ENCODE measurements at places on chromosomes 4 and X.
A peak's percentile ranks its signal among the peaks of the same experiment; 100 is the strongest.

- no peak for DNase-seq
These were observed 3.7 kb downstream of the ATP6AP1 start for GRCh38 chrX:154432210-154432609.

DNA sequence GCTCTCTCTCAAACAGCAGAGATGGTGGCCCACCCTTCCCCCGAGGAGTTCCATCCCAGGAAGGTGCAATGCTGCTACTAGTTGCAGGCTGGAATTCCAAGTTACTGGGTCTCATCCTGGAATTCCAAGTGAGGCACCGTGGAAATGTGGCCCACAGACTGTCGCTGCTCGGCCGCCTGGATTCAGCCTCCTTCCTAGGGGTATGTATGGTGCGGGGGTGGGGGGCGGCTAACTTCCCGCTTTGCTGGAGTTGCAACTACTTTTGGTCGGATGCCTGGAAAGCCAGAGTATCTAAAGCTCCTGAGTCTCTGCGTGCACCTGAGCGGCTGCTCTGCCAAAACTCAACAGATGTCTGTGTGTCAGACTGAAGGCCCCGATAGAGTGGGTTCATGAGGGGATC, 1146.2 kb downstream of the RPA4 start:
- no peak for DNase-seq

GRCh38 chr4:825971-826330, at the start of gene CPLX1:
TSS of gene CPLX1 (minus strand) at chr4:826129. CDS start at chr4:824522, 1,607 bp downstream.
- DNase-seq, result no peak

DNA sequence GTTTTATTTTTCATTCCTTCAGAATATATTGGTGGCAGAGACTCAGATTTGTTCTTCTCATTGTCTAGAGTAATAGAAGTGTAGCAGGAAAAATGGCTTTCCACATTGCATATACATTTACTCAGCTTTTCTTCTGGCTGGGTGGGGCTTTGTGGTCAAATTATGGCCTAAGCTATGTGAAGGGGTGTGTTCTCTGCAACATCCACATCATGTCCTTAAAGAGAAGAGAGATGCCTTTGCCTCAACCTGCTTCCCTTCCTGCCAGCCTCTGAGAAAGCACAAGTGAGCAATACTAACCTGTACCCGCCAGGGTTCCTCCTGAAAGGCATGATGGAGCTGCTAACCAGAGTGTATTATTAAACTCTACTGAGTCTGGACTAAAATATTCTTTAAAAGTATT, 695.6 kb upstream of the FAM241A start:
- DNase-seq, result no peak

- DNase-seq, result no peak
These were observed 96.3 kb upstream of the MSX1 start for GRCh38 chr4:4762909-4763821.

- no peak for DNase-seq
These were observed 8.2 kb downstream of the FANCB start for GRCh38 chrX:14864631-14865030.

DNA sequence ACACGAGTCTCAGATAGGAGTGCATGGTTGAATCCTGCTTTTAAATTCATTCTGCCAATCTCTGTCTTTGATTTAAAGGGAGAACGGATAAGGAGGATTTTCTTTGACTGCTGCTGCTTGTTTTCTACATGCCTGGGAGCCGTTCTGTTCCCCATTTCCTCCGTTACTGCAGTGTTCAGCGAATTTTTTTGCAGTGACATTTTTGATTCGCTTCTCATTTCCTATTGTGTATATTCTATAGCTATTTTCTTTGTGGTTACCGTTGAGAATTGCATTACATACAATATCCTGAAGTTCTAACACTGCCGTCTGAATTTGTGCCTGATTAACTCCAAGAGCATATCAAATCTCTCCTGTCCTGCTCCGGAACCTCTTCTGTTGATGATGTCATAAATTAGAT, 14.8 kb upstream of the MAEA start:
- DNase-seq, result no peak

DNA sequence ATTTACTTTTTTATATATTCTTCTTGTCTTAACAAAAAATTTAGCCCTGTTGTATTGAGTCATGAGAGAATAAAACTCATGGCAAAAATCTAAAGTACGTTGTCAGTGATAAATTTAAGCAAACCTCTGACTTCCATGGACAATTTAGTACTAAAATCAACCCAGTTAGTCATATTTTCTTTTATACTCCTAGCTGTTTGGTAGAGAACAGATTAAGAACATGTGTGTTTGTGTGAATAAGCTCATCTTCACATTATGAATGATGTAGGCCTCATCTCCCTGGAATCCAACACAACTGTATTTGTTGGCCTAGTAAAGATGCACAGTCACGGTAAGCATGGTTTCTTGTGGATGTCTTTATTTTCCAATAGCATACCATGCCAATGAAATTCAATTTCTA, 40.8 kb upstream of the FAM47B start:
- DNase-seq, result no peak

GRCh38 chrX:137574784-137575293, 8.9 kb downstream of the ZIC3 start:
- DNase-seq, result no peak

DNA sequence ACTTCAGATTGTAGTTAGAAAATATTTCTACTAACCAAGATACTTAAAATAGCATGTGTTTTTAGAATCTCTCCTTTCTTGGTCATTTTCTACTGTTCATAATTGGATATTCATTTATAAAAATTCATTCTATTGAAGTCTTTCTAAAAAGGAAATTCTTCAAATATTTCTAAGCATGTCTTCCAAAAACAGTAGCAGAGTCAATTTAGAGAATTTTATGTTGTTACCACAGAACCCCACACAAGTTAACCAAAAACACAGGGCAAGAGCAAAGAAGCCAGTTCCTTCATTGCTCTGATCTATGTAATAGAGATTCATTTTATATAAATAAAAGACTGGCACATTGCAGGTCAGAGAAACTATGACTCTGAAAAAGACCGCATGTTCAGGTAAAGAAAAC, 345.1 kb upstream of the PITX2 start:
- DNase-seq, result no peak

DNA sequence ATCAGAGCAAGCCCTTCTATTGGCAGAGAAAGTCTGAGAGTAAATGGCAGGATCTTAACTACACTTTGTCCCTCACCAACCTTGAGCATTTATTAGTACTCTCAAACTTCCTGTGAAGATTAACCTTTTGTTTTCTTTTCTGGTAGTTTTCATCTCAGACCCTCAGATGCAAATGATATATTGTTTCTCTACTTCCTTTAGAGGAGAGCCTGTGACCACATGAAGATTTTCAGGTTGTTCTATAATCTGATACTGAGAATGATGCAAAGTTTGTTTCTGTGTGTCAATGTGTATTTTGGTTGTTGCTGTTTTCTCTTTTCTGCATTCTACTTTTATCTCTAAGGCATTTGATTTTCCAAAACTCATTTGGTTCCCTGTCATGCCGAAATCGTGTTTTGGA, 165.8 kb upstream of the CYSLTR1 start:
- DNase-seq, result no peak

GRCh38 chrX:69565247-69565815, 50.6 kb upstream of the EDA start:
- no peak for DNase-seq

GRCh38 chr4:28973587-28974350, 1746.4 kb upstream of the PCDH7 start:
- DNase-seq, result no peak

GRCh38 chr4:4603592-4603991, 61.7 kb upstream of the STX18 start:
- no peak for DNase-seq

DNA sequence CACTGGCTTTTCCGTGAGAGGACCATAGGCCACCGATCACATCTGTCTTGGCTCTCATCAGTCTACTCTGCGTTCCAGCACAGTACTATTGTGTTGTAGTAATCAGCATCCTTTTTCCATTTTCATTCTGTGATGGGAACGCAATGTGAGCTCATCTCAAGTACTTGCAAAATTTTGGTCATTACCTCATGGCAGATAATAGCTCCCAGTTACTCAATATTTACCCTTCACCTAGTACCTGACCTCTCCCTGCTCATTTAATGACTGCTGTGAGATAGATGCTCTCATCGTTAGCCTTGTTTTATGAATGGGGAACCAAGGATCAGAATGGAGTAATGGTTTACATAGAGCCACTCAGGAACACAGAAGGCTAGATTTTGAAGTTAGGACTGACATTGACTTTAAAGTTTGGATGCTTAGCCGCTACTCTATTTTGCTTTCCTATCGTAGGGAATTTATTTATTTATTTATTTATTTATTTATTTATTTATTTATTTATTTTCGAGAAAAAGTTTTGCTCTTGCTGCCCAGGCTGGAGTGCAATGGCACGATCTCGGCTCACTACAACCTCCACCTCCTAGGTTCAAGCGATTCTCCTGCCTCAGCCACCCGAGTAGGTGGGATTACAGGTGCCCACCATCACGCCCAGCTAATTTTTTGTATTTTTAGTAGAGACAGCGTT, 6.5 kb upstream of the GPR101 start:
- no peak for DNase-seq

- DNase-seq, result no peak
These were observed 81.3 kb upstream of the SCML1 start for GRCh38 chrX:17656035-17656418.

DNA sequence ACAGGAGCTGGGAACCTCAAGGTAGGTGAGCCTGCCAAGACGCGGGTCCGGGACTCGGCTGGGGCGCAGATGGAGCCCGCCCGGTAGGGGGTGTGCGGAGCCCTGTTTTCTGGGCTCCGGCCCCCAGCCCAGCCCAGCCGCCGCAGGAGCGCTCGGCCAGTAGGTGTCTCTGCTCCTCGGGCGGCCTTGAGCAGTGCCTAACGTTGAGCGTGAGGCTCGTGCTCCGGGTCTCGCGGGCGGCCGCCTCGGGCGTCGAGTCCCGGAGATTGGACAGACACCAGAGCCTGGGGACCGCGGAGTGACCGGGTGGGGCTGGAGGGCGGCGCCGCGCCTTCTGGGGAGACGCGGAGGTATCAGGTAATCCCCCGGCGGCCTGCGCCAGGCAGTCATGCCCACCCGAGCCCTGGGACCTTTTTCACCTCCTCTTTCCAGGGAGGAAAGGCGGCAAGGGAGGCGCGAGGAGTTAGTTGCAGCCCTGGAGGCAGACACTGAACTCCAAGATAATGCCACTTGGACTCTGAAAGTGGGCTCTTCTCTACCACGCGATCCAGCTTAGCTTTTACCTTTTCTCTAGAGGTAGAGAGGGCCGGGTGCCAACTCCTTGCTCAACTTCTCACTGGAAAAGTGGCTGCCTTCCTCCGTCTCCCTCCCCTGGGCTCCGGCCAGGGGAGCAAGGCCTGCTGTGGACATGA, 14.5 kb upstream of the FGG start:
- peak; percentile 8 for DNase-seq

DNA sequence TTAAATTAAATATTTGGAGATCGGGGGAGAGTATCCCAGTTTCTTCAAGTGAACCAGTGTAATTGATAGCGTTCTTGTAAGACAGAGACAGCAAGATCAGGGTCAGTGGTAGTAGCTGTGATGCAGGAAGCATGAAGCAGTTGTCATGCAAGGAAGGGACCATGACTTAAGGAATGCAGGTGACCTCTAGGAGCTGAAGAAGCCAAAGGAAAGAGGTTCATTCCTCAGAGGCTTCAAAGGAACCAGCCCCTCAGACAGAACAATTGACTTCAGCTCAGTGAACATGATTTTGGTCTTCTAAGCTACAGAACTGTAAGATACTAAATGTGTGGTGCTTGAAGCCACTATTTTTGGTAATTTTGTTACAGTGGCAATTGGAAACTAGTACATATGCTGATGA, 51.6 kb downstream of the GLRB start:
- DNase-seq, result no peak

DNA sequence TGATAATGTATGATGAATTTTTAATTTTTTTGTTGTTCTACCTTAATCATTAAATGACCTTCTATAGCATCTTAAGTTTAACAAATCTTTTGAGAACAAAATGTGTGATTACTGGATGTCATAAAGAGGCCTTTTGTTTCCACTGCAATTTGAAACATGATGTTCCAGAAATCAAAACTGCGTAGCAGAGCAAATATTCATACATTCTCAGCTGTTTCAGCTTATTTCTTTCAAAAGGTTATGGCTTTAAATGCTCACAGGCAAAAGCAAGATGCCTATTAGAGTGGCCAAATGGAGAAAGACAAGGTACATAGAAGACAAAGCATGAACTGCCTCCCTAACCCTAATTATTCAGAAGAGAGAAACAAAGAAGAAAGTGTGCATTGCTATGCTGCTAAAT, 233.0 kb upstream of the SLC7A11 start:
- DNase-seq, result no peak

DNA sequence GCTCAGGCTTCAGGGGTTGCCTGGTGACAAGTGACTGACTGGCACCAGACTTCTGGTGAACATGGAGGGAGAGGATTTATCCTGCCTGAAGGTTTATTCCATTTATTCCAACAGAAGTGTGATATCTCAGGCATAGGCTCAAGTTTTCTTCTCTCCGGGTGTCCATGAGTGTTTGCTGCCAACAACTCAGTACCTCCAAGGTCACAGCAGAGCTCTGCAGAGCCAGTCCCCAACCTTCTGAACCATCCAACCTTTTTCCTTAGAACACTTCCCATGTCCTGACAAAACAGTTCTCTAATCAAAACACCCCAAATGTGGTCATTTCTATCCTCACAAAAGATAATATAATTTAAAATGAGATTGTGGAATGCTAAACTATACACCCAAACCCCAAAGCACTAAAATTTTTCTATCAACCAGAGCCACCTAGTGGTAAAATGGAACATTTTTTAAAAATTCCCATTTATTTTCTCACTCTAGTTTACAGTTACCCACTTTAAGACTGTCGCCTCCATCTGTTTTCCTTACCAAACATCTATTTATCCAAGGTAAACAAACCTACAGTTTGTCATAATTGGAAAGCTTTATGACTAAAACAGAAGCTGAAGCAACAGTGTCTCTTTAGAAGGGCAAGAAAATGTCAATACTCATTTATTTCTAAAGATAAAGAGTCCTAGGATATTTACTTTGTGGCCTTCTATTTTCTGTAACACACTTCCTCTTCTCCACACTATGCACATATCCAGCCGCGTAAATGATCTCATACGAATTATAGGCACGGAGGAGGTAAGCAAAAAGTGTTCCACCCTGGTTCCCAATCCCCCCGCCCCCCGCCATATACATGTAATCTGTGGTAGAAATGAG, 39.5 kb downstream of the TMEM154 start:
- DNase-seq, result no peak

- no peak for DNase-seq
These were observed 42.9 kb downstream of the ATXN3L start for GRCh38 chrX:13276991-13277390.

GRCh38 chrX:66053414-66053813, 13.5 kb upstream of the VSIG4 start:
- no peak for DNase-seq

DNA sequence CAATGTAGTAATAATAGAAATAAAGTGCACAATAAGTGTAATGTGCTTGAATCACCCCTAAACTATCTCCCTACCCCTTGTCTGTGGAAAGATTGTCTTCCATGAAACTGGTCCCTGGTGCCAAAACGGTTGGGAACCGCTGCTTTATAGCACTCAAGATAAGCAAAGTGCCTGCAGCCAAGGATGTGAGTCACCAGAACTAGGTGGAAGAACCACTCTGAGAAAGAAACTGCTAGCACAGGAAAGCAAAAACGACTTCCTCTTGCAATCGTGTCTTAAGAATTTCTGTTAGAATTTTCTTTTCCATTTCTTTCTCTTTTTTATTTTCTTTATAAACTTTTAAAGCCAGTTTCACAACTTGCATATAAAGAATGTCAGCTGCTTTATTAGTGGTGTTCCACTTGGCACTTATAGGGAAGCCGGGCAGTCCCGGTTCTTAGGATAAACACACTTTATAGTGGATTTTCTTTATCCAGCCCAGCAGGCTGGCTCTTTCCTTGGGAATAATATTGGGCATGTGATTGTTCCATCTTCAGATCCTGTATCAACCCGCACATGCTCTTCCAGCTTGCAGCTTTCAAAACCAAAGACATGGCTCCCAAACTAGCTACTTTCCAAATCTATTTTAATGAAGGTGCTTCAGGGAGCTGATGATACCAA, 32.3 kb upstream of the CXCL8 start:
- no peak for DNase-seq
